ENCODE measurements at places on chromosomes 5 and 9. TPM values are rescaled to one million over a fixed set of nuclear protein-coding genes. Genes with fewer than 3 reads are reported as not detected.
A peak's percentile ranks its signal among the peaks of the same experiment; 100 is the strongest.

DNA sequence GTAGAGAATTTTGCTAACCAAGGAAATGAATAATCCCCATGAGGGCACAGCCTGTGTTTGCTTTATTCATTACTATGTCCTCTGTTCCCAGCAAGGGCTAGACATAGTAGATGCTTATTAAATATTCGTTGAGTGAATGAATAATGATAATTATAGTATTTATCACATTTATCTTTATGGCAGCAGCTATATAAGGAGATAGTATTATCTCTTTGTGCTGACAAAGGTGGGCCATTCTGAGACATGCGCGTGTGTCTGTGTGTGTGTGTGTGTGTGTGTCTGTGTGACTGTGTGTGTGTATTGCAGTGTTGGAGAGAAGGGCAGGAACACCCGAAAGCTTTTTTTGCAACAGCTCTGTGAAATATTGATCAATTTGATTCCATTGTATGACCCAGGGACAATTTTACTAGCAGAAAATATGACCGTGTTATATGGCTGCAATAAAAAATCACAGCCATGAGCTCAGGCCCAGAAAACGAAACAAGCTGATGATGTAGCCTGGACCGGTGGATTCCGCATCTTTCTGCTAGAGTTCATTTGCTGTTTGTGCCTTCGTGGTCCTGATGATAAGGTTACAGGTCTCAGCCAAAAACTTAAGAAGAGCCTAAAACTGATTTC, 39.8 kb downstream of the ZNF618 start:
- peak; percentile 38 for DNase-seq

GRCh38 chr5:111454198-111454622, 58.1 kb downstream of the STARD4 start:
- DNase-seq = no peak

GRCh38 chr5:100472091-100472490, 63.1 kb upstream of the FAM174A start:
- no peak for DNase-seq

GRCh38 chr9:15191378-15191777, 115.6 kb downstream of the TTC39B start:
- DNase-seq = no peak

GRCh38 chr9:117662651-117663050, 41.6 kb upstream of the TLR4 start:
- DNase-seq = peak; percentile 5

GRCh38 chr9:17075758-17076485, 58.9 kb upstream of the CNTLN start:
- DNase-seq = no peak

The SLC25A2 gene
- polyA plus RNA-seq = 0.04 TPM

DNA sequence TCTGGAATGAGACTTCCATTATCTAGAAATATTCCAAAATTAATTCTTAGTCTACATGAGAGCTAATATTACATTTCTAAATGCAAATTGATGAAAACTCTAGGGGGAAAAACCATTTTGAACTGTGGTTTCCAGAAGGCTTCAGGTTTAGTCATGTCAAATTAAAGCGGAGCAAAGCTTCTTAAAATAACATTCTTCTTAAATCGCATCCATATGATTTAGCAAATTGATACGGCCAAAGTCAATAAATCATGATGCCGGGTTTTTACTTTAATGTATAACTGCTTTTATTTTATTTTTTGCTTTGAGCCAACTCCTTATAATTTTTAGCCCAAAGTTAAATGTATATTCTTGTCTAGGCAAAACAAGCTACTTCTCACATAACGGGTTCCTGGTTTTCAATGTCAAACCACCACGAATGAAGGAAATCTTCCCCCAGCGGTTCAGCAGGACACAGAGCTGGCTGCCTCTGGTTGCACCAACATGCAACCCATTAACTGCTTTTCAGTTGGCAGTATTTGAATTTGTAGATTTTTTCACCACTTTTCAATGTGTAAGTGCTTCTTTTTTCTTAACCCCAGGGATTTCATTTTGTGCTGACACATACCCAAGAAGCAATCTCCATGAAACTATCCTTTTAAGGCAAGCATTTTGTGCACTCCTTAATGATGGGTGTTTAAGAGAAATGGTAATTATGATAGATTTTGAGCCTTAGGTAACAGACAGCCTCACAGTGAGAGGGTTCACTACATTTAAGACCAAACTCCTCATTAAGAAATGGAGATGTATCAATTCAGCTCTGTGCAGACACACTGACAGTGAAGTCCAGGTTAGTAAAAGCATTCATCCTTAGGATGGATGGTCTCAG, 35.5 kb downstream of the EFNA5 start:
- DNase-seq = no peak

- no peak for DNase-seq
Measured at GRCh38 chr9:107636571-107637381, 147.2 kb upstream of the KLF4 start.

DNA sequence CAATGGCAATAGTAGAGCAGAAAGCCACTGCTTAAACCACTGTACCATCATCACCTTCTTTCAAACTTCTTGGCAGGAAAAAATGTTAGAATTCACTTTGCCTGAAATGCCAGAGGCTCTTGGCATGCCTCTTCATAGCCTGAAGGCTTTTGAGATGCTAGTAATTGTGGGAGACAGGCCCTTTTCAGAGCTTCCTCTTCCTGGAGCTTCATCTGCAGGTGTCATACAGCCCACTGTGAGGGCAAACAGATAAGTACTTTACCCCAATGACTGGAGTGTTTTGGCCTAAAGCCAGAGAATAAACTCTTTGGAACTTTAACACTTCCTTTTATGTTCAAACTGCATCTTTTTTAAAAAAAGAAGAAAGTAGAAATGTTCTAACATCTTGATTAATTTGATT, 81.3 kb upstream of the TMEM171 start:
- peak; percentile 4 for DNase-seq

GRCh38 chr9:125447202-125447802, 185.7 kb downstream of the GAPVD1 start:
- no peak for DNase-seq

The NTRK2 gene
- polyA plus RNA-seq = 1.2 TPM

- DNase-seq = no peak
Measured at GRCh38 chr5:9098990-9099389, 446.9 kb downstream of the SEMA5A start.

GRCh38 chr5:178454303-178454702, 135.9 kb downstream of the COL23A1 start:
- DNase-seq = no peak

The PDZD2 gene
- polyA plus RNA-seq = 4.7 TPM

- peak; percentile 74 for DNase-seq
Measured at GRCh38 chr9:128555180-128555721, 2.9 kb downstream of the SPTAN1 start.

The PGM5 gene
- 26.4 TPM for polyA plus RNA-seq

DNA sequence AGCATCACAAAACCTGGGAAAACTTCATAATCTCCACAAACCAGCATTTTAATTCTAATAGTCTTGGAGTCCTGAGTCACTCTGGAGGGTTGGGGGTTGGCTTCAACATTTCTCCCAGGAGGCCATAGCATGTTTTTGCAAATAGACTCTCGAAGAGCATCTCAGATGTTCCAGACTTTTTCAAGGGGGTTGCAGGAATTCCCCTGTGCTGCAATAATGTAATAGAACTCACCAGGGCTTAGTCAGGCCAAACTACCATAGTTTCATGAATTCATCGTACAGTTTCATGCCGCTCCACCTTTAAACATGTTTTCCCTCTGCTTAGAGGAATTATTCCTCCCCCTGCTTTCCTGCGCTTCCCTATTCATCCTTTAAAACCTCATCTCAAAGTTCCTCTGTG, 499.5 kb upstream of the KLF4 start:
- DNase-seq = no peak

DNA sequence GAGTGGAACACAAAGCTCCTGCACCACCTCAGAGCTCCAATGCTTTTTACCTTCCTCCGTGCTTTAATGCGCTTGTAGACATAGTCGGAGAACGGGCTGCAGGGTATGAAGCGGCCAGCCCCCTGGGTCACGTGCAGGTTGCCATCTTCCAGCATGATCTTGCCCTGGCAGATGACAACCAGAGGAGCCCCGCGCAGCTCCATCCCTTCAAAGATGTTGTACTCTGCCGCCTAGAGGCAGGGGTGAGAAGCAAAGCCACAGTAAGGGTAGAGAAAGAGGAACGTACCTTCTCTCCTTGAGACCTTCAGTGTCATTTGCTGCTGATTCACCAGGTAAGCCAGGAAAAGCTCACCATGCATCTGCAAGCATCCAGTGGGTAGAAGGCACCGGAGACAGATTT, 112.3 kb downstream of the DPYSL3 start:
- DNase-seq = no peak

The CRB2 gene
- polyA plus RNA-seq = 2.3 TPM

GRCh38 chr9:78273761-78274160, 23.2 kb upstream of the PSAT1 start:
- DNase-seq = no peak
